ENCODE measurements at places on chromosomes 6 and 20.

- DNase-seq: no peak
These were observed 4.2 kb downstream of the RFX6 start for GRCh38 chr6:116881236-116881635.

- no peak for DNase-seq
These were observed 401.1 kb upstream of the ARID1B start for GRCh38 chr6:156376091-156376490.

DNA sequence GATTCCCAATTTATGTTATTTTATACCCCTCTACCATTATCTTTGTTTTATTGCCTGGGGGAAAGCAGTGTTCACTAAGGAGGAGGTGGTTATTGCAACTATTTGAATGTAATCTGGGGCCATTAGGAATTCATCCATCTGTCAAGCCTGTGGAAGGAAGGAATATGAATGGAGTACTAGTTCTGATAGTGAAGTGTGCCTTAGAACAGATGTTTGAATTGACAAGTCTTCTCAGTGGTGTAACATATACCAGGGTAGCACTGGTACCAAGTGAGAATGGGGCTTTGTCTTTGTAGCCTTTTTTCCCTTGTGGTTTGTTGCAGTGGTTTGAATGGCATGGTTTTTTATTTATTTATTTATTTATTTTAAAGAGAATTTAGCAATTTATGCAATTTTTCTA, 27.9 kb upstream of the HDAC2 start:
- no peak for DNase-seq

DNA sequence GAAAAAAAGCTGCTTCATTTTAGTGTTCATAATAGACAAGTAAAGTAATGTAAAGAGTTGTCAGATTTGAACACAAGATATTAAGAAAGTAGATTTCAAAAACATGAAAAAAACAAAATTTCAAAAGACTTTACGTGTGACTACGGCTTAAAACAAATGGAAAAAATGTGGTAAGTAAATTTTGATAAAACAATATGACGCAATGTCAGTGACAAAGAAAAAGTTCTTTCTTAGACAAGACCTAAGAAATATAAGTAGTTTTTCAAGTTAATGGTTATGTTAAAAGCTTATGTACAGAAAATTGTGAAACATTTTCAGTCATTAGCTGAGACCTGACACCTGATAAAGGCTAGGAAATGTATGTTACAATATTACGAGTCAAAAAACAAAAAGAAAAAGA, 73.7 kb upstream of the EYS start:
- DNase-seq: no peak

GRCh38 chr20:35237486-35237885, 11.0 kb downstream of the MMP24 start:
- DNase-seq: no peak

DNA sequence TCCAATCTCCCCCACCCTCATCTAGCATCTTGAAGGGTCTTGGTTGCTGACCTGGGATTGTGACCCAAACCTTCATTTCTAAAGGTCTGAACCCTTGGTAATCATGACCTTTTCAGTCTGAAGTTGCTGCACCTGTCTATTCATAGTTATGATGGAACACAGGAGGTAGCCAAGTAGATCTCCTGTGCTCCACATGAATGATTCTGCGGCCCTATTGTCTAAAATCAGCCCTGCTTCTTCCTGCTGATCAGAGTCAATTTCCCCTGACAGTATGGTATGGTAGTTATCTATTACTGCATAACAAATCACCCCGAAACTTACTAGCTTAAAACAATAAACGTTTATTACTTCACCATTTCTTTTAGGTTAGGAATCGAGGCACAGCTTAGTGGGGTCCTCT, 9.0 kb downstream of the OR2B6 start:
- no peak for DNase-seq

- DNase-seq: peak; percentile 30
These were observed 22.3 kb downstream of the MARCKS start for GRCh38 chr6:113879186-113880096.

DNA sequence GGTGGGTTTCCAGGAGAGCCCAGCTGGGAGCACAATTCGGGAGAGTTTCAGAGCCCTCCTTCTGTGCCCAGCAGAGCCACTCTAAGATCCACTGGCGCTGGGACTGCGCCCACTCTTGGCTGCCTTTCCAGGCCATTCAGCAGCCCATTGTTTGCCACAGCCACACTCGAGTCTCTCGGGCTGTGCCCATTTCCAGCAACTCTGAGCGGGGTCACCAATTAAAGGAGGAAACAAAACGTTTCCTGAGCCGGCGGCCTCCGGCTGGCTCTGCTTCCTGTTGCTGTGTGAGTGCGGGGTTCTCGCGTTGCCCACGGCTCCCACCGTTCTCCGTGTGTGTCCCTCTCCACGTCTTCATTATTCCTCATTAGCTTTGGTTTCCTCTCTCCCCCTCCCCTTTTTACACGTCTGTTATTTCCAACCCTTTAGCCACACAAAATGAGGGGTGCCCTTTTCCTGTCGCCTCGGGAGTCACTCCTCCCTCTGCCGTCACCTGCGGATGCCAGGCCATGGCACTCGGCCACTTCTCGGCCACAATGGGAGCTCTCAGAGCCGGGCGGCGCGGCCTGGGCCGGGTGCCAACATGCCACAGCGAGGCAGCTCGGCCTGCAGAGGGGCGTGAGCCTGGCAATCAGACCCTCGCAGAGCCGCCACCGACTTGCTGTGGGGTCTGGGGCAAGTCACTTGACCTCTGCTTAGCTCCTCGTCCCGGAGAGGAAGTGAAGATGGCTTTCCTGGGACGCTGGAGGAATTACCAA, 94.3 kb upstream of the NKX2-2 start:
- no peak for DNase-seq

- no peak for DNase-seq
These were observed 15.7 kb downstream of the ATP9A start for GRCh38 chr20:51752343-51752951.
